ENCODE measurements at places on chromosomes 7 and 10. TPM values are rescaled to one million over a fixed set of nuclear protein-coding genes. Genes with fewer than 3 reads are reported as not detected.

Gene GTF2IRD1
- 15.8 TPM for total RNA-seq

DNA sequence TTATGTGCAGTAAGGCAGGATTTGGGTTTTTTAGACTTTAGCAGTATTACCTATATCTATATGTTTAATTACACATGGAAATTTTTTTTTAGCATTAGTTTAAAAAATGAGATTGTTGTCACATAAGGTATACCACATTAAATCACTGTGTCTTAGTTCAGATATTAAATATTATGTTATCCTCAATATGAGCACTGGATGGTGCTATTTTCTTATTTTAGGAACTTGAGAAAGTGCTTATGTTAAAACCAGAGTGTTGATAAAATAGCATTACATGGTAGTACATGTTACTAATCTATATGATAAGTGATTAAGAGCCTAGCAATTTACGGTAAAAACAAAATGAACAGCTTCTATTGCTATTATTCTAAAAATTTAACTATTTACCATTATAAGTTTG lies 28.8 kb downstream of the MIOS start:
- peaks cover 43% of the 10 kb centered on the region for H3K36me3 ChIP-seq
- H3K4me3 ChIP-seq = no peak overlapping the region
- no peaks in the 10 kb centered on the region for H3K27me3 ChIP-seq
- no peak overlapping the region for H3K27ac ChIP-seq
- no peaks in the 10 kb centered on the region for H3K4me1 ChIP-seq
- no peak for DNase-seq

Gene STMP1
- 28.2 TPM for total RNA-seq

DNA sequence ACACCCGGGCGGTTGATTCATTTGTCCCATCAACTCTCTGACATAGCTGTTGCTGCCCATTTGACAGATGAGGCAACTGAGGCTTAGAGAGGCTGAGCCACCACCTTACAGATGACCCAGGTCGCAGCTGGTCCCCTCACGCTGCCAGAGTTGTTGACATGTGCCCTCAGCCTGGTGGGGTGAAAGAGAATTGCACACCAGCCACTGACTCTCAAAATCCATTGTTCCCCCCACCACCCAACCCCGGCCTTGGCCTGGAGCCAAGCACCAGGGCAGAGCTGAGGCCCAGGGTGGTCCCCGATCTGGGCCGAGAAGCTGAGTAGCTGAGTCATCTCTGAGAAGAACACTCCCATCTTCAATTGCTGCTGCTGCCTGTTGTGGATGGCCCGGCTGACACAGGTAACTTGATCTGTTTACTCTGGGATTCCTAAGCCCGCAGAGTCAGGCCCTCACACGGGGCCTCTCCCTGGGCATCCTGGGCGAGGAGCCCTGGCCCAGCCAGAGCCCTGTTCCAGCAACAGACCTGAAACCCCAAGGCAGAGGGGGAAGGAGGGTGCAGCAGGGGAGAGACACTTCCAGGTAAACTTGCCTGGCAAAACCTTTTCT lies 27.5 kb downstream of the PVRIG start:
- H3K27ac ChIP-seq = no peak overlapping the region
- H3K36me3 ChIP-seq = no peaks in the 10 kb centered on the region
- DNase-seq = no peak
- peaks cover 26% of the 10 kb centered on the region for H3K4me1 ChIP-seq
- H3K4me3 ChIP-seq = no peak overlapping the region

GRCh38 chr7:90791596-90791995 lies 195.5 kb downstream of the CDK14 start:
- H3K27ac ChIP-seq = no peak overlapping the region
- H3K4me1 ChIP-seq = peaks cover 10% of the 10 kb centered on the region
- no peak overlapping the region for H3K4me3 ChIP-seq
- DNase-seq = no peak

Gene TMEM273
- total RNA-seq = 29.0 TPM

Gene BTBD16
- not detected for total RNA-seq

GRCh38 chr10:80194373-80195045 lies 10.8 kb downstream of the ANXA11 start:
- H3K27ac ChIP-seq = peak overlapping the region; percentile 99
- DNase-seq = no peak
- no peaks in the 10 kb centered on the region for H3K27me3 ChIP-seq
- no peak overlapping the region for H3K4me3 ChIP-seq
- peaks cover 3% of the 10 kb centered on the region for H3K36me3 ChIP-seq
- H3K4me1 ChIP-seq = peaks cover 96% of the 10 kb centered on the region
